Stimulated activated CD4-positive, alpha-beta T cell treated with anti-CD3 and anti-CD28 coated beads, Interleukin-2, amount 100 ng/mL, for 4 hours (primary cell): ENCODE measurements at places on chromosomes 1 and 21.

GRCh38 chr1:178651742-178652141, 73.3 kb upstream of the RALGPS2 start:
- no peak for DNase-seq

DNA sequence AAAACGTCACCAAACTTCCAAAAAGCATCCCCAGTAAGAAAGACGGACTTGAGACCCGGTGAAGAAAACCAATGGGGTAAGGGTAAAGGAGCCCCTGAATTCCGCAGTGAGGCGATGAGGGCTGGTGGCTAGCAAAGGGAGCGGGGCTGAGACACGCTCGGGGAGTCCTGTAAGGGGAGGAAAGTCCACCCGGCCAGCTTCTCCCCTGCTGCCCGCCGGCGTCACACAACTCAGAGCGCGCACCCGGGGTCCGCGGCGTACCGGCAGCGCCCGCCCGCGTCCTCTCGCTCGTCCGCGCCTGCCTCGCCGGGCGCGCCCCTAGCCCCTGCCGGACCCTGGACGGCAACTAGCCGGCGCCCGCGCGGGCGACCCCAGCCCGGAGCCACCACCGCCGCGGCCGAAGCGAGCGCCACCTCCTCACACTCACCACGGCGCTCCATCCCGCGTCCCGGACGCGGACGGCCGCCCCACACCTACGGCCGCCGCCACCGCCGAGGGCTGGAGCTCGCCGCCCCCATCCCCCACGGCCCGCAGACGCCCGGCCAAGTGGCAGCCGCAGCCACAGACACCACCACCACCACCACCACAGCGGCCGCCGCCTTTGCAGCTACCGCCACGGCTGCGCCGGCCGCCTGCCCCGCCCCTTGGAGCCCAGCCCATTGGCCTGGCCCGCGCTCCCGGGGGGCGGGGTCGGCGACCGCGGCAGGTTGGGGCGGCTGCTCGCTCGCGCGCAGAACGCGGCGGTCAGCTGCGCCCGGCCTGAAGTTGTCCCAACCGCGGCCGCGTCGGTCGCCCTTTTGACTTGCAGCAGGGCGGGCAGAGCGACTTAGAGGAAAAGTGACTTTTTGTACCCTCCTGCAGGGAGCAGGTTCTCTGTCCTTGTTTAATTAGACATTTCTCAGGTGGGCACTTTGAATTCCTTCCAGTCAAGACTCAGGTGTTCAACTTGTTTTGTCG, 10.0 kb upstream of the ARHGAP29 start:
- no peak for DNase-seq

GRCh38 chr1:243991650-243992049, 59.4 kb upstream of the ZBTB18 start:
- no peak for DNase-seq

- DNase-seq, result no peak
These were observed 14.5 kb downstream of the AGRN start for GRCh38 chr1:1034439-1034781.

DNA sequence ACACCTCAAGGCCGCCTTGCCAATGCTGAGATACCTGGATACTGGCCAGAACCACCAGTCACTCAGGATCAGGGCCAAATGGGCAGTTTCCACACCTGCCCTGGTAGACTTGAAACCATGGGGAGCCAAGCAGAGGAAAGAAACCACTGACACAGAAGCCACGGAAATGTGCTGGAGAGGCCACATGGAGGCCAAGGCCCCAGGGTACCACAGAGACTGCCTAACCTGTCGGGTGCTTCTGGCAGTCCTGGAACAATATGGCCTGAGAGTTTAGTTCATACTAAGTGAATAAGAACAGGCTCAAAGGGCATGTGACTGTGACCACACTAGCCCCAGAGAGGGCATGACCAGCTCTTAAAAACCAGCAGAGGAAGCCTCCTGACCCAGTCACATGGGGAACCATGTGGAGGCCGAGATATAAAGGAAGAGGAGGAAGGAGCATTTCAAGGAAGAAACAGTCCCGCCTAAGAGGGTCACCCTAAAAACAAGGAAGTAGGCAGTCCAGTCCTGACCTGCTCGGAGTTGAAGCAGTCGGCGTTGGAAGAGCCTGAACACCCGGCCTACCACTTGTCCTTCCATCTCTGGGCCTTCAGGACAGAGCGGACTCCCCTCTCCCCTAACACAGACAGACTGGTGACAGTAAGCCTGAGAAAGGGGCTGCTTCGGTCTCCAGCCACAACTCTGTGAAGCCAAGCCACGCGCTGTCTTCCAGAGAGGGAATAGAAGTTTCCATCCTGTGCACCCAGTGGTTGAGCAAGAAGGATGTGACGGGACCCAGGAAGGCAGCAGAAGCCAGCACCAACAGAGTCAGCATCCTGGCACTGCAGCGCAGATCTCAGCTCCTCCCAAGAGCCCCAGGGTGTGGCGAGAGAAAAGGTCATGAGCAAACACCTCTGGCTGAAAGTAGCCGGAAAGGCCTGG, at the start of gene DENND2D:
TSS of gene DENND2D (minus strand) at position 766 of the 921 bp plus-strand sequence. CDS start at position 579, 187 bp downstream.
- peak; percentile 50 for DNase-seq

DNA sequence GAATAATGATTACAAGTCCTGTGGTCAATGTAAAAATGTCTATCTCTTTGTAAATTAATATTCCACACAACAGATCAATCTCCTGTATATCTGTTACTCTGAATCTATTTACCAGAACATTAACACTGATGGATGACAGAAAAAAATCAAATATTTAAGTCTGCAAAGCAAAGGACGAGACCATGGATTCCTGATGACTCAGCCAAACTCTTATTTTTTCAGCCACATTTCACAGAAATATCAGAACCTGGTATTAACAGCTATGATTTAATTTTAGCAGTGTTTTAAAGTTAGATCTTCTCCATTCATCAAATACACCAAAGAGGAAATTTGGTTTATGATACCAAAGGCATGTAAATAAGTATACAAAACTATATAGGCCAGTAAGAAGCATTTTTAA, 46.1 kb downstream of the FAF1 start:
- no peak for DNase-seq

DNA sequence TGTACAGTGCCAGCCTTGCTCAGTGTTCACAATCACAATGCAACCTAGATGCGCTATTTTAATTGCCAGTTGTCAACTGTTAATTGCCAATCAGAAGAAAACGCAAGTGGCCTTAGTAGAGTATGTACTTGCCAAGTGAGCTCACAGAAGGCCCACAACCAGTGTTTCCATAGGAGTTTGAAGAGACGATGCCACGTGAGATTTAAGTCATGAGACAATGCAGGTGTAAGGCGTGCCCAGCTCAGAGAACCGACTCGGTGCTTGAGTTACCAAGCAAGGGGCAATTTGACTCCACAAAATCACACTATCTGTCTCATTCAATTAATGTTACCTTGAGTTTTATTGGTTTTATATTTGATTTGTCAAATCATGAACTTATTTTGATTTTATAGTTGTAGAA, 65.6 kb downstream of the TEX35 start:
- no peak for DNase-seq

- no peak for DNase-seq
These were observed 40.6 kb downstream of the PDC start for GRCh38 chr1:186420311-186420710.

GRCh38 chr21:32347977-32348376, 44.8 kb downstream of the URB1 start:
- DNase-seq, result no peak

GRCh38 chr1:2304282-2304681, 76.2 kb downstream of the SKI start:
- no peak for DNase-seq

- no peak for DNase-seq
These were observed 36.8 kb downstream of the HENMT1 start for GRCh38 chr1:108624069-108624468.

GRCh38 chr1:193516755-193517388, 330.5 kb upstream of the B3GALT2 start:
- DNase-seq, result no peak

DNA sequence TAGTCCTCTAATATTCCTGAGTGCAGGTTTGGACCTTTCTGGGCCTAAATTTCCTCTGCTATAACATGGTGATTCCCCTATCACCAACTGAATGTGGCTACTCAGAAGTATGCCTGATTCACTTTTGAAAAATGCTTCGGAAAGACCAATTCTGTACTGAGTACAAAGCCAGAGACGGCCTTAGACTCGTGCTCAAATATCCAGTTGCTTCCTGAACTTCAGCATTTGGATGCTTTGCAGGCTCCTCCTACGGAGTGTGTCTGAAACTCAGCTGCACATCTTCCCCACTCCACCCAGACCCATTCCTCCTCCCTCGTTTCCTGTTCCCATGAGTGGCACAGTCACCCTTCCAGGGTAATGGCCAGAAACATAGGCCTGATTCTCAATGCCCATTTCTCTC, 98.4 kb upstream of the GADD45A start:
- DNase-seq, result no peak

- DNase-seq, result no peak
These were observed 765 bp upstream of the BMP8A start for GRCh38 chr1:39490596-39491145.
